ENCODE measurements at places on chromosomes 7 and 10.

DNA sequence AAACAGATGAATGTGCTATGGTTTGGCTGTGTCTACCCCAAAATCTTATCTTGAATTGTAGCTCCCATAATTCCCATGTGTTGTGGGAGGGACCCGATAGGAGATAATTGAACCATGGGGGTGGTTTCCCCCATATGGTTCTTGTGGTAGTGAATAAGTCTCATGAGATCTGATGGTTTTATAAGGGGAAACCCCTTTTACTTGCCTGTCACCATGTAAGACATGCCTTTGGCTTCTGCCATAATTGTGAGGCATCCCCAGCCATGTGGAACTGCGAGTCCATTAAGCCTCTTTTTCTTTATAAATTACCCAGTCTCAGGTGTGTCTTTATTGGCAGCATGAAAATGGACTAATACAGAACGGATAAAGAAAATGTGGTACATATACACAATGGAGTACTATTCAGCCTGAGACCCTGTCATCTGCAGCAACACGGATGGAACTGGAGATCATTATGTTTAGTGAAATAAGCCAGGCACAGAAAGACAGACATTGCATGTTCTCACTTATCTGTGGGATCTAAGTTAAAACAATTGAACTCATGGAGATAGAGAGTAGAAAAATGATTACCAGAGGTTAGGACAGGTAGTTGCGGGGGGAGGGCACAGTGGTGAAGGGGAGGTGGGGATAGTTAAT lies 587.6 kb upstream of the NRP1 start:
- no peak for DNase-seq

DNA sequence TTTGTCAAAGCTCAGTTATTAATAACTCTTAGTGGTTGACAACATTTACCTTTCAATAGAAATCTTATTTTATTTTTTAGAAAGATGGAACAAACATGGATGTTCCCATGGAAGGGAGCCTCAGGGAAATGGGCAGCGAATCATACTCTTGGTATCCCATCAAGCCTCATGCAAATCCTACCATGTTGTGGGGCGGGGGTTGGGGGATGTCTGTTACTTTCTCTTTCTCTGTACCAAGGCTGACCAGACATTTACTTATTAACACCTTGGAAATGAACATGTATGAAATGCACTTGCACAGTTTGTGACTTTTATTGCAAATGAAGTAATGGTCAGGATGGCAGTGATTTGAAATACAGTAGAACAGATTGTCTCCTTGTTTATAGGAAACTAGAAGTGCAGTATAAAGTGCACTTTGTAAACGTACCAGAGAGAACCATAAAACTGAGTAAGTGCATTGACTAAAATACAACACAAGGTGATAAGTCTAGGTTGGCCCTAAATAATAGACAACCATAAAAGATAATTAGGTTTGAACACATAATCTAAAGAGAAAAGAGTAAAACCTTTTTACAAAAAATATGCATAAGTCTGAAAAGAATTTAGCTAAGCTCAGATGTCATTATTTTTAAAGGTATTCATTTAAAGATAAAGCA lies 32.4 kb downstream of the SEMA3D start:
- DNase-seq: no peak

GRCh38 chr7:35705932-35706461 lies 11.1 kb upstream of the HERPUD2 start:
- no peak for DNase-seq

GRCh38 chr7:16034353-16034752 lies 347.9 kb upstream of the MEOX2 start:
- no peak for DNase-seq

- DNase-seq: no peak
Measured at GRCh38 chr10:47043928-47044538, 132.8 kb downstream of the PTPN20 start.

DNA sequence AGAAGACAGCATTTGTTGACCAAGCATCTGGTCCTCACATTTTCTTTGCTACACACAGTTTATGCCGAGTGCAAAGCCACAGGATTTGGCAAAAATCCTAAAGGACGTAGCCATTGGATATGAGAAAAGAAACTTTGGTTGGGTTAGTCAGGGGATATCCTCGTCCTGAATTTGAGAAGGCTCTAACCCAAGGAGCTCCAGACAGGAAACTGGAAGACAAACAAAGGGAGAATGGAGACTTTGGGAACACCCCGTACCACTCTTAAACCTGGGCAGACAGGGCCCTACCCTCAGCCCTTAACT lies 146.6 kb upstream of the FRMD4A start:
- no peak for DNase-seq

DNA sequence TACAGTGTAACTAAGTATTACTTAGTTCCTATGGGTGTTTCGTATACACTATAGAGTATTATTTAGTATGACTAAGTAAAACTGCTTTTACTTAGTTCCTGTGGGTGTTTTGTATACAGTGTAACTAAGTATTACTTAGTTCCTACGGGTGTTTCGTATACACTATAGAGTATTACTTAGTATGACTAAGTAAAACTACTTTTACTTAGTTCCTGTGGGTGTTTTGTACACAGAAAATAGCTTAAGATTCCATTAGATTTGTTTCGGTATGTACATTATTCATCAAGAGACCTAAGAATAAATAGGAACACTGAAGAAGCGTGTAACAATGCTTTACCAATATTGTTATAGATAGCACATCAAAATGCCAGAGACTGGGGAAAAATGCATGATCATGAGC lies 25.0 kb downstream of the IGF2BP3 start:
- DNase-seq: no peak

DNA sequence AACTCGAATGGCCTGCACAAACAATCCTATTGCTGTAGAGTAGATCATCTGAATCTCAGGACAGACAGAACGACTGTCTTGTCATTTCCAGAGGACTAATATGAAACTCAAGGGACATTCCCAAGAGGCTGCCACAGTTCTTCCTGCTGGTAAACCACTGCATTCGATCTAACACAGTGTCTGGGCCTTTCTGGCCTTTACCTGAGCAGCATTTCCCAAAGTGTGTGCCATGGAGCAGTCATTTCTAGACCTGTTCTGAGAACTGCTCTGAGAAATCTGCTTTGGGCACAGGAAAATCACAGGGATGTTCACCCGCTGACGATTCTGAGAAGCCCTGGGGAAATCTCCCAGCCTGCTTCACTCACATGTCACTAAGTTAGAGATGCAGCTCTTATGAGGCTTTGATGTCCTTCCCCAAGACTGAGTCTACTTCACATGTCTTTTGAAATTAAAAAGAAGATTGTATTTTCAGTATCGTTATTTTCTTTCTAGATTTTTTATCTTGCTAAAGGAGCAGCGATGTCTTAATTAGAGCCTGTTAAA lies 18.4 kb downstream of the GPNMB start:
- DNase-seq: no peak

GRCh38 chr7:142808802-142809583 lies 38.2 kb downstream of the PRSS2 start:
- DNase-seq: peak; percentile 99

DNA sequence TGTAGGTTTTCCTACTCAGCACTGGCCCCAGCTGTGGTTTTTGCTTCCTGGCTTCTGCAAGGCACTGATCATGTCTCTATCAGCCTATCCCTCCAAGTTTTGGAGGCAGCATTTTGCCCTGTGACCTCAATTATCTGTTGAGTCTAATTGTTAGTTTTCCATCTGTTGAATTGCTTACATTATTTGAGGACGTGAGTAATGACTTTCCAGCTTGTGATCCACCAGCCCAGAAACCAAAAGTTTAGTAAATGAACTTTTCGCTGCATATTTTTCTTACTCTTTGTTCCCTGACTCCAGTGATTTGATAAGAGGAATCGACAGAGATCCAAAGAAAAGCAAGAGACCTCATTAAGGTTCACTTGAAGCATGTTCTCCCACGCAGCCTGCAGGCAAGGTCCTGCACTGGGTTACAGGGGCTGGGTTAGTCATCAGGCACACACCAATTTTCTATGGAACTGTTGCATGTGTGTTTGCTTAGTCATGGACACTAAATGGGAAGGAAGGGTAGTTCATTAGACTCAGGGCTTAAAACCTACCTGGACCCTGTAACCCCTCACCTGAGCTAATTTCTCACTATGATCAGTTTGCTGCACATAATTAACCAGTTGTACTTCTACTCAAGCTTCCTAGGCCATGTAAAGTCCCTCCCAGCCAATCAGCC lies 57.2 kb downstream of the AKR1E2 start:
- DNase-seq: no peak

GRCh38 chr10:77377034-77377433 lies 260.6 kb downstream of the KCNMA1 start:
- DNase-seq: no peak

DNA sequence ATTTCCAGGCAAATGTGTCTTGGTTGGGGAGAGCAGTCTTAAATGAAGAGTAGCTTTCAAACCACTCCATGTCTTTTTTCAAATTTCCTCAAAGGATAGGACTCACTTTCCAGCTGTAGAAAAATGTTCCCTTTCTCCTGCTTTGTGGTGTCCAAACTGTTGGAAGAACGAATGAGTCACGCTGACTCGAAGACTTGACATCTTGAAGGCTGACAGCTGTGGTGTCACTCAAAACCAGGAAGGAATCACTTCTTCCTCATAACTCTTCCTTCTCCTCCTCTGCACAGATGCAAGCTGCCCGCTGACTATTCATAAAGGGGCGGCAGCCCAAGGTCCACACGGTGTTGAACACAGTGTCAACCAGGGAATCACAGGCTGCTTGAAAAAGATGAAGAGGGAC lies 19.2 kb downstream of the PLA2G12B start:
- no peak for DNase-seq

- DNase-seq: no peak
Measured at GRCh38 chr7:110017405-110017804, 1073.5 kb upstream of the LRRN3 start.

GRCh38 chr10:6045314-6045848 lies 16.8 kb downstream of the IL2RA start:
- no peak for DNase-seq

DNA sequence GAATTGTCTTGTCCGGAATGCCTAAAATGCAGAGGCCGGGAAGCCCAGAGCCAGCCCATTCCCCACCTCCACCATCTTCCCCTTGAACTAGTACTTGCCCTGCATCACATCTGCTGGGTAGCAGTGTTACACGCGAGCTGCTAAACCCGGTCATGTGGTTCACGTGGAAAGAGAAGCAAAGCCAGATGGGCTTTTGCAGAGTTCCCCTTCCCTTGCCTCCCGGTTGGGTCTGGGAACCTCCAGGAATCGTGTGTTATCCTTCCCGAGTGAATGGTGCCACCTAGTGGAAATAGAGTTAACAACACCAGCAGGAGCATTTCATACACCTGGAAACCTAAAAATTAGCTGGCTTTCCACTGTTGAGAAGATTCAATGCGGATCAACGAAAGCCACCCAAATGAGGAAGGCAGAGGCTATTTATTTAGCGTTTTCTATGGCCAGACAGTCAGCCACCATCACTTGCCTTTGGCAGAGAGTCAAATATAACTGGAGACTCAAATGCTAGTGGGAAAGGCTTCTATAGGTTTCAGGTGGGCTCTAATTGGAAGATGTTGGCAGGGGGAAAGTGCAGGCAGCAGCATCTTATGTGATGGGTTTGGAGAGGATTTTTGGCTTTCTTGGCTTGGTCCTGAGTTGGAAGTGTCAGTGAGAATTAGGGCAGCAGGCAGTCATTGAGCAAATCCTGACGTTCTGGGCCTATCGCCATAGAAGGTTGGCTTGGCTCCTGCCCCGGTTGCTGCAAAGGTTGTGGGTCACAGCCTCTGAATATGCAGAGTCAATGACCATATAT lies 12.9 kb upstream of the DENND2A start:
- DNase-seq: peak; percentile 48

DNA sequence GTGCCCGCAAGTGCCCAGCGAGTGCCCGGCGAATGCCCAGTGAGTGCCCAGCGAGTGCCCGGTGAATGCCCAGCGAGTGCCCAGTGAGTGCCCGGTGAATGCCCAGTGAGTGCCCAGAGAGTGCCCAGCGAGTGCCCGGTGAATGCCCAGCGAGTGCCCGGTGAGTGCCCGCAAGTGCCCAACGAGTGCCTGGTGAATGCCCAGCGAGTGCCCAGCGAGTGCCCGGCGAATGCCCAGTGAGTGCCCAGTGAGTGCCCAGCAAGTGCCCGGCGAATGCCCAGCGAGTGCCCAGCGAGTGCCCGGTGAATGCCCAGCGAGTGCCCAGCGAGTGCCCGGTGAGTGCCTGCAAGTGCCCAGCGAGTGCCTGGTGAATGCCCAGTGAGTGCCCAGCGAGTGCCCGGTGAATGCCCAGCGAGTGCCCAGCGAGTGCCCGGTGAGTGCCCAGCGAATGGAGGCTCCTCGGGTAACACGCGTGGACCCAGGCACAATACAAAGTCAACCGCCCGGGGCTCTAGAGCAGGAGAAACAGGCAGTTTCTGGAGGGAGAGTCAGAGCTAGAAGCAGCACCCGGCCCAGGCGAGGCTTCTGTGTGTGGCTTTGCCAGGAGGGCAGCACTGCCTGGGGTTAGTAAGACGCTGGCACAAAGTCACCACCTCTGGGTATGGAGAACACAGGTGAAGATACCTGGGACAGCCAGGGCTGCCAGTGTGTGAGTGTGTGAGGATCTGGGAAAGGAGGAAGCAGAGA lies 38.2 kb upstream of the CFAP46 start:
- no peak for DNase-seq

GRCh38 chr7:91137788-91138368 lies 126.4 kb upstream of the FZD1 start:
- DNase-seq: no peak

DNA sequence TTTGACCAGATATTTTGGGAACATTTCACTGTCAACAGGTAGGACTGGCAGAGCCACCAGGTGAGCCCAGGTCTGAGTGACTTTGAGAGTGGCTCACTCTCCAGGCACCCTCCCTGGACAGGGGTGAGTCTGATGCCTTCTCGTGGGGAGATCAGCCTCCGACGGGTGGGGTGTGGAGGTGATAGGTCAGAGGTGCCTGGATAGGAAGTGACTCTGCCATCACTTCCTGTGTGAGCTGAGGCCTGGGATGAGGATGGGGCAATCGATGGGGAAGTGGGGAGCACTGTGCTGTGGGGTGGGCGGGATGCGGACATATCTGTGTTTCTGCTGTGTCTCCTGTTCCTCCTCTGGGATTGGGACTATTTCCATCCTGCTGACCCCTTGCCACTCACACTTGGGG lies 34.6 kb downstream of the IFT22 start:
- no peak for DNase-seq

DNA sequence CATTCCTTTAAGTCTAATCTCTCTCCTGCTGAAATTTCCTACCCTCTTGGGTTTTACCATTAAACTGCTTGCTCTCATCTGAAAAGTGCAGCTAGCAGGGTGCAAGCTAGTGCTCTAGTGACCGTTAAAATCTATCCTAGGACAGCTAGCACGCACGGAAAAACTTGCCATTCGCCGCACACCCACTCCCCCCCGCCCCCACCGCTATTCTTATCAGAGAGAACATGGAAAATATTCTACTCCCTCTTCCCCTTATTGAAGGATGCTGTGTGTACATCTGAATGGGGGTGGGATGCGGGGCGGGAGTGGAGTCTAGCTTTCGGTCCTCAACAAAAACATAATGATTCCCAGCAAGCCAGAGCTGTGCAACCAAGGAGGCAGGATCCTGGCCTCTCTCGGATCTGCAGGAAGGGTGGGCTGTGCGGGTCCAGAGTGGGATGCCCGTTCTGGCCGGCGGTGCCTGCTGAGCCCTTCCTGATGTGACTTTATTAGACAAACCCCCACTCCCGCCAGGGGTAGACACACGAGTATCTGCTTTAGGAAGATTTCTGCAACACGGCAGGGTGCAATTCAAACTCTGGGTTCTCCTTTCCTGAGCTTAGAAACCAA lies 1.1 kb upstream of the ADRA2A start:
- DNase-seq: no peak

- DNase-seq: no peak
Measured at GRCh38 chr10:100419911-100420449, 42.8 kb upstream of the WNT8B start.

- no peak for DNase-seq
Measured at GRCh38 chr10:111934931-111935330, 248.6 kb downstream of the GPAM start.

GRCh38 chr7:34236057-34236456 lies 330.7 kb downstream of the BMPER start:
- DNase-seq: no peak

Data from CD4-positive, alpha-beta T cell treated with Interleukin-6 at 100 ng/mL for 8 hours (primary cell).